Stimulated activated CD8-positive, alpha-beta memory T cell treated with anti-CD3 and anti-CD28 coated beads, Interleukin-7, amount 100 ng/mL, for 1 hour (primary cell): ENCODE measurements at places on chromosomes 4 and X.

- DNase-seq, result no peak
These were observed 122.5 kb downstream of the SPATA18 start for GRCh38 chr4:52173470-52174045.

GRCh38 chr4:85565761-85566480 lies 91.0 kb downstream of the ARHGAP24 start:
- DNase-seq, result no peak

GRCh38 chr4:184921456-184921855 lies 95.7 kb upstream of the ACSL1 start:
- DNase-seq, result no peak

DNA sequence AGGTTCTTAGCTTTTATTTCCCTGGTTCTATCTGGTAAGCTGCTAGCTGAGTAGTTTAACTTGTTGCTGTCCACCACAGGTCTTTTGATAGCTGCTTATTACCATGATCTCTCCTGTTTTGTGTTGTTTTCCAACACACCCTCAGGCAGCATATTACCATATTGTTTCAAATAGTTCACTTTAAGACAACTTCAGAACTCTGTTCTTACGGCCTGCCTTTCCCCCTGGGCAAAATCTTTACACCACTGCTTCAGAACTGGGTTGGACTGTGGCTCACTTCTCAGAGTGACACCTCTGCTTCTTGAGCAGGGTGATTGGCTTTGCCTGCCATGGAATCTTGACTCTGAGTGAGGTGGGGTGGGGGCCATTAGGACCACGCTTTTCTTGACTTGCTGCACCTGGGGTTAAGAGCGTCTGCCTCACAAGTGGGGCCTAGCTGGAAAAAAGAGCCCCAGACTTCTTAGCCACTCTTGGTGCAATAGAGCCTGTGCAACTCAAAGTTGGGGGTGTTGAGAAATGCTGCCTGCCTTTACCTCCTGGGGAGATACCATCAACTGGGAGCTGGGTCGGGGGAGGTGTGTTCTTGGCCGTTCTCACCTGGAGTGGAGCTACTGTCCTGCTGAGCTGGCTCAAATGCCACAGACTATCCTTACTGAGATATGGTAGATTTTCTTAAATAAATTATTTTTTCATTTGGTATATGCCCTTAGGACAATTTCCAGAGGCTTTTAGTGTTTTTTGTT lies 23.4 kb downstream of the USP9X start:
- no peak for DNase-seq

GRCh38 chr4:2320746-2321145 lies 58.8 kb upstream of the MXD4 start:
- no peak for DNase-seq

DNA sequence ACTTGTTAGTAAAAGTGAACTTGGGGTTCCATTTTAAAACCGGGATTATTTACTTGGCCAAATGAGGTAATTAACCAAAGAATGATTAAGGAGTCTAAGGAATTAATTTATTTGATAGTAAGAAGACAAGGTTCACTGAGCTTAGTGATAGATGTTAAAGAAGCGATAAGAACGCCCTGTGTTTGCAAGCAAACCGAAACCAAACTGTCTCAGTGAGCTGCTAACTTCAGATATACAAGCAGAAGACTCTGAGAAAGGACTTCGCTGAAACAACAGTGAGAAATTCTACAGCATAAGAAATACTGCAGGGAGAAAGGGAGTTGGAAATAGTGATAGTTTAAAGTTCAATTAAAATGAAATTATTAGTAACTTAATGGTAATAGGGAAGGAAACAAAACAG lies 37.6 kb upstream of the SHISA3 start:
- DNase-seq, result no peak

- DNase-seq, result no peak
These were observed 75.0 kb downstream of the MGST2 start for GRCh38 chr4:139740531-139741041.
